ENCODE measurements at places on chromosomes 11 and 22. TPM values are rescaled to one million over a fixed set of nuclear protein-coding genes. Genes with fewer than 3 reads are reported as not detected.

RBMXL2 gene
- not detected for total RNA-seq

C11orf42 gene
- total RNA-seq: not detected

MS4A15 gene
- not detected for total RNA-seq

MYRF gene
- total RNA-seq: 0.70 TPM

MMP8 gene
- not detected for total RNA-seq

Measured in CD8-positive, alpha-beta memory T cell (primary cell).